Muscle of leg (tissue), 16 donors: ENCODE measurements at places on chromosomes 16 and 17. TPM values are rescaled to one million over a fixed set of nuclear protein-coding genes. Genes with fewer than 3 reads are reported as not detected.

DNA sequence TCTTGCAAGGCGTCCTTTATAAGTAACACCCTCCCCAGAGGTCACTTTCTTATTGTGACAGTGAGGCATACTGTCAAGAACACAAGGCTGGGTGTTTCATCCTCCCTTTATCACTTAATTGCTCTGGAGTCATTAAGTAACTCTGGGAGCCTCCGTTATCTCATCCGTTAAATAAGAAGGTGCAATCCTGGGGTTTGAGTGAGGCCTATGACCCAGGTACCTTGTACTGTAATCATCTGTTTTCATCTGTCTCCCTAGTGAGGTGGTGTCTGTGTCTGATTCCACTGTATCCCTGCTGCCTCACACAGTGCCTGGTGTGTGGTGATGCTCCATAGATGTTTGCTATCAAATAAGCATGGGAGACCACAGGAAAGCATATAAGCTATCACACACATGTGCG, 17.7 kb downstream of the TNS4 start:
- H3K4me1 ChIP-seq: peaks cover 16% of the 10 kb centered on the region
- H3K4me3 ChIP-seq: no peak overlapping the region
- peaks cover 10% of the 10 kb centered on the region for H3K27me3 ChIP-seq
- no peak for DNase-seq

DNA sequence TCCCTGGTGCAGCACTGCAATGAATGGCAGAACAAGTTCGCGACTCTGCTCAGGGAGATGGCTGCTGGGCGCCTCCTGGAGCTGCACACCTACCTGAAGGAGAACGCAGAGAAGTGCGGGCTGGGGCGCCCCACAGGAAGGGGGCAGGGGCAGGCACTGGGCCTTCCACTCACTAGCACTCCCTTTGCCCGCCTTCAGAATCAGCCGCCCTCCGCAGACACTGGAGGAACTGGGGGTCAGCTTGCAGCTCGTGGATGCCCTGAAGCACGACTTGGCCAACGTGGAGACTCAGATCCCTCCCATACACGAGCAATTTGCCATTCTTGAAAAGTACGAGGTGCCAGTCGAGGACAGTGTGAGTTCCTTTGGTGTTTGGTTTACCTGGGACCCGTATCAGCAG, 46.4 kb downstream of the DNAH2 start:
- no peak for DNase-seq
- H3K27ac ChIP-seq: no peak overlapping the region
- H3K27me3 ChIP-seq: no peaks in the 10 kb centered on the region
- peaks cover 9% of the 10 kb centered on the region for H3K4me1 ChIP-seq
- no peaks in the 10 kb centered on the region for H3K36me3 ChIP-seq

DNA sequence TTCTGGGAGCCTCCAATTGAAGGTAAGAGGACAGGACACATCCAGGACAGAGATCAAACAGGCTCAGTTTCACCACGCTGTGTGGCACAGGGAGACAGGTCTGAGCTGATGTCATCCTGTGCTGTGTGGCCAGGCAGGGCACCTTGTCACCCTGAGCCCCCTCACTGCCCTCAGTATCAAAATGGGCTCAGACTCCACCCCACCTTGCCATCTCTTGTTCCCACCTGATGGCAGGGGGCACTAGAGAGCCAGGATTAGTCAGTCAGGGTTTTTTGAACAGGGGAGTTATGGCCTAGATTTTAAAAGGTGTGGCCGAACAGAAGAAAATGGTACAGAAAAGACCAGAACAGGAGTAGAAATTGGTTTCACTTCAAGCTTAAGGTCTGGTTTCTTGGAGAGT, 2.6 kb downstream of the KAT2A start:
- peaks cover 57% of the 10 kb centered on the region for H3K36me3 ChIP-seq
- H3K27me3 ChIP-seq: no peaks in the 10 kb centered on the region
- DNase-seq: no peak
- no peak overlapping the region for H3K4me3 ChIP-seq
- peaks cover 28% of the 10 kb centered on the region for H3K4me1 ChIP-seq
- no peak overlapping the region for H3K27ac ChIP-seq

- H3K36me3 ChIP-seq: no peaks in the 10 kb centered on the region
- H3K27ac ChIP-seq: no peak overlapping the region
- no peaks in the 10 kb centered on the region for H3K27me3 ChIP-seq
- H3K4me1 ChIP-seq: peaks cover 8% of the 10 kb centered on the region
- DNase-seq: no peak
- H3K4me3 ChIP-seq: no peak overlapping the region
Observed at GRCh38 chr16:88346680-88347505, 35.9 kb upstream of the ZNF469 start.

- H3K4me1 ChIP-seq: no peaks in the 10 kb centered on the region
- no peaks in the 10 kb centered on the region for H3K36me3 ChIP-seq
- H3K4me3 ChIP-seq: no peak overlapping the region
- peak; percentile 47 for DNase-seq
Observed at GRCh38 chr17:65820306-65820705, 258.9 kb upstream of the AXIN2 start.

DNA sequence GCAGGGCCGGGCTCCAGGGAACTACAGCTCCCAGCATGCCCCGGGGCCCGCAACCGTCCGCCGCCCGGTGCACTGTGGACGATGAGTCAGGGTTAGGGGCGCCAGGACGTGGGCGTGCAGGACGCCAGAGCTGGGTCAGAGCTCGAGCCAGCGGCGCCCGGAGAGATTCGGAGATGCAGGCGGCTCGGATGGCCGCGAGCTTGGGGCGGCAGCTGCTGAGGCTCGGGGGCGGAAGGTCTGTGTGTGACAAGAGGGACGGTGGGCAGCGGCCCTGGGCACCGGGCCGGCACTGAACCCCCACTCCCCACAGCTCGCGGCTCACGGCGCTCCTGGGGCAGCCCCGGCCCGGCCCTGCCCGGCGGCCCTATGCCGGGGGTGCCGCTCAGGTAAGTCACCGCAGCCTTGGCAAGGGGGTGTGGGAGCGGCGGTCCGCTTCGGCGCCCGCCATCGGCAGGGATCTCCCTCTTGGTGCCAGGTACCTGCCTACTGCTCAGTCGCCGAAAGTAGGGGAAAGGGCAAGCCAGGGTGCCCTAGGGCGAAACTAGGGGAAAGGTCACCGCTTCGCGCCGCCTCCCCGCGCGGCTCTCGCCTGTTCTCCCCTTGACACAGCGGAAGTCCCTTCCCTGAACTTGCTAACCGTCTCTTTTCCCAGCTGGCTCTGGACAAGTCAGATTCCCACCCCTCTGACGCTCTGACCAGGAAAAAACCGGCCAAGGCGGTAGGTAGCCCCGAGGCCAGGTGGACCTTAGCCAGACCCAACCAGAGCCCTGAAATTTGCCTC, at the start of the genes ACADVL and DLG4:
Gene ACADVL (plus strand): TSS at position 127 of the 781 bp plus-strand sequence. CDS start 47 bp downstream, at position 174.
Gene DLG4 (minus strand): TSS at position 25 of the 781 bp plus-strand sequence.
- peak; percentile 97 for DNase-seq
- no peaks in the 10 kb centered on the region for H3K27me3 ChIP-seq
- H3K36me3 ChIP-seq: peaks cover 41% of the 10 kb centered on the region

DNA sequence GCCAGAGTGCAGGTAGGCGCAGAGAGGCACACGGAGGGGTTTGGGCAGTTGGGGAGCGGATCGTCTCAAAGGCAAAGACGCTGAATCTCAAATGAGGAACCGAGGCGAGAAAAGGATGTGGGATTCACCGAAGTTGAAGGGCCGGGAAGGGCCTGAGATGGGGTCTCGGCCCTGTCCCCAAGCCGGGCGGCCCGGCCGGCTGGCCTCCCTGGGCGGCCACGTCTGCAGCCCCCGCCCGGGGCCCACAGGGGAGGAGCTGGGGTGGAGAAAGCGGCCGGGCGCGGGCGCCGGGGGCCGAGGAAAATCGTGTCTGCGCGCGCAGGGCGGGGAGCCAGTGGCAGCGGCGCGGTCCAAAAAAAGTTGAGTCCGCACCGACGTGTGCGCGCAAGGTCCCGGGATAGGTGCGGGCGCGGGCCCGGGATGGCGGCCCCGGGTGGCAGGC, 458 bp downstream of the SLC12A4 start:
- peak overlapping the region; percentile 66 for H3K4me3 ChIP-seq
- peaks cover 2% of the 10 kb centered on the region for H3K27me3 ChIP-seq
- DNase-seq: peak; percentile 78
- H3K27ac ChIP-seq: peak overlapping the region; percentile 70

DNA sequence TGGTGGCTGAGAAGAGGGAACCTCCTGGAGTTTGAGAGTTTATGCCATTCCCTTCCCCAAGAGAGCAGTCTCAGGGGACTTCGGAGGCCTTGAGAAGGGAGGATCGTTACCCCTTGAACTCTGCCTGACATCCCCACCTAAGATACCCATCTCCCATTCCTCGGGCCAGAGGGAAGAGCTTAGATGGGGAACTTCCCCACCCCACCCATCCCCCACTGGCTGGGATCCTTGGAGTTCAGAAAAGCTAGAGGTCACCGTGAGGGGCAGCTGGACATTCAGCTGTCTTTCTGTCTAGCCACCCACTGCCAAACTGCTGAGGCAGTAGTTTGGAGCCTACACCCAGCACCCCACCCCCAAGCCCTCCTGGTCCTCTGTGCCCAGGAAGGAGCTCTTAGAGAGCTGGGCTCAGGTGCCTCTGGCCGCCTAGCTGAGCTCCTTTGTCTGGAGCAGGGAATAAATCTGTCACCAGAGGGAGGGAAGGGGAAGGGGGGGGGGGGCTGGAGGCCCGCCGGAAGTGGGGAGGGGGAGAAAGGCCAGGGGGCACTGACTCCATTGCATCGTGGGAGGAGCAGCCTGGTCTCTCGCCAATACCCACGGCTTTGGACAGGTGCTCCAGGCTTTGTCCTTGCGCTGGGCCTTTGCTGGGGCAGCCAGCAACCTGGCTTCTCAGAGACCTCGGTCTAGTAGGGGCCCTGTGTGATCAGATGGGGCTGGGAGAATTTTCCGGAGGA, 1.0 kb downstream of the HSD11B2 start:
- peaks cover 51% of the 10 kb centered on the region for H3K4me1 ChIP-seq
- peaks cover 39% of the 10 kb centered on the region for H3K27me3 ChIP-seq
- H3K36me3 ChIP-seq: peaks cover 17% of the 10 kb centered on the region
- DNase-seq: no peak

DNA sequence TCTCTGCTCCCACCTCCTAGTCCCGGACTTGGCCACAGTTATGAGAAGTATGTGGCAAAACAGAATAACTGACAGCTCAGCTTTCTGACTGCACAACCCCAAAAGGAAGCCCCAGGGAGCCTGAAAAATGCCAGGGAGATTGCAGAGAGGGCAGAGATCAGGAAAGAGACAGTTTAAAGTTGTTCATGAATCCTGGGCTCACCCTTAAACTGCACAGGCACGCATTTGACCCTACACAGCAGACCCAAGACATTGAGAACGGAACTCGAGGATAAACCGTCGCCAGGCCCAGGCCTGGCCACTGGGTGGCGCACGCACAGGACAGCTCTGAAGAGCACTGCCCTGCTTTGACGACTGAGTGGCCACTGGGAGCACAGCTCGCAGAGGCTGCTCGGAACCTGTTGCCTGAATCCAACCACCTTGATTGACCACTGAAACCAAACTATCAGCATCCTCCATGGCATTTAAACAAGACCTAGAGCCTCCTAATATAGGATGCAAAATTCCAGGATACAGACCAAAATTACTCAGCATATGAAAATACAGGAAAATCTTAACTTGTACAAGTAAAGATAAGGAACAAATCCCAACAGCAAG, 114.0 kb downstream of the C16orf95 start:
- H3K27me3 ChIP-seq: peaks cover 13% of the 10 kb centered on the region
- H3K36me3 ChIP-seq: no peaks in the 10 kb centered on the region
- H3K4me3 ChIP-seq: no peak overlapping the region
- peak; percentile 71 for DNase-seq
- H3K27ac ChIP-seq: no peak overlapping the region
- H3K4me1 ChIP-seq: peaks cover 23% of the 10 kb centered on the region

GRCh38 chr16:84768061-84768807, 51.6 kb upstream of the CRISPLD2 start:
- no peak for DNase-seq
- H3K4me1 ChIP-seq: no peaks in the 10 kb centered on the region
- H3K27ac ChIP-seq: no peak overlapping the region
- H3K4me3 ChIP-seq: no peak overlapping the region
- H3K36me3 ChIP-seq: peaks cover 67% of the 10 kb centered on the region

DNA sequence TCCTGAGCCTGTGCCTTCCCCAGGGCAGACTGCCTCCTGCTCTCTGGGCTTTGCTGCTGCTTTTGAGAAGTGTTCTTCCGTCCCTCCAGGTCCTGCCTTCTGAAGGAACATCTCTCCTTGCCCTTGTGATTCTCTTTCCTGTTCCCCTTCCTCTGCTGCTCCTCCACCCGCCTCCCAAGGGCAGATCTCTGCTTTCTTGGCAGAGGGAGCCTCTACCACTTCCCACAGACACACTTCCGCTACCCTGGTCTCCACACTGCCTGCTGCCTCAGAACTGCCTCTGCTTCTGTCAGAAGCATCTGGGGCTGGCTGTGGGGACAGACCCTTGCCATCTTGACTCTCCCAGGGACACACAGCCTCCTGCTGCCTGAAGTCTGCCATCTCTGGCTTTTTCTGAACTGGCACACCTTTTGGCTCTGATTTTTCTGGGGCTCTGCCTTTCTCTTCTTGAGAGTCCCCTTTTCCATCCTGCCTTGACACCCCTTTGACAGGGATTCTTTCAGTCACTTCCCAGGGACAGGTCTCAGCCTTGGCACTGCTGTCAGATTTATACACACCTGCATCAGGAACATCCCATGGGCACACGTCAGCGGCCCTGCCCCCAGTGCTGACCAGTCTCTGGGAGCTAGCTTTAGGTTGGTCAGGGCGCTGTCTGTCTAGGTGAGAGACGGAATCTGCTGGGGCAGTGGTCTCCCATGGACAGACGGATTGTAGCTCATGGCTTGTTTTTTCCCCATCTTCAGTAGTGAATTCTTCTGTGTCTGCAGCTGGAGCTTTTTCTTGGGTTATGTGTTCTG, 16.6 kb downstream of the GPR179 start:
- H3K27me3 ChIP-seq: peaks cover 3% of the 10 kb centered on the region
- H3K4me3 ChIP-seq: no peak overlapping the region
- H3K27ac ChIP-seq: no peak overlapping the region
- DNase-seq: peak; percentile 67

- no peak overlapping the region for H3K27ac ChIP-seq
- no peak for DNase-seq
- H3K36me3 ChIP-seq: no peaks in the 10 kb centered on the region
- peaks cover 11% of the 10 kb centered on the region for H3K4me1 ChIP-seq
Observed at GRCh38 chr17:56694825-56695224, 101.3 kb downstream of the NOG start.

- peaks cover 3% of the 10 kb centered on the region for H3K4me1 ChIP-seq
- DNase-seq: no peak
- no peak overlapping the region for H3K27ac ChIP-seq
- H3K36me3 ChIP-seq: no peaks in the 10 kb centered on the region
- H3K4me3 ChIP-seq: no peak overlapping the region
Observed at GRCh38 chr16:21666772-21667171, 3.0 kb downstream of the OTOA start.

DNA sequence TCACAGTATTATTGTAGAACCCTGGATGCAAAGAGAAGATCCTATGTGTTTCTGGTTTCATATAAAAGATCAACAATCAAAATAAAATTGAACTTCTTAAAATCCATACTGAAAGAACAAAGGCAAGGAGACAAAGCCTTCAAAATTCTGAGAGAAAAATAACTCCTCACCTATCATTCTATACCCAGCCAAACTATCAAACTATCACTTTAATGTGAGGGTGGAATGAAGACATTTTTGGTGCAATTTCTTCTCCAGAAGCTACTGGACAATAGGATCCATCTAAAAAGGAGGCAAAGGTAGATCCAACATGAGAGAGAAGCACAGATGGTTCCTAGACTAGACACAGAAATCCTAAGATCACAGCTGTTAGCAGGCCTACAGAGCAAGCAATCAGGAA, 71.1 kb downstream of the CPPED1 start:
- H3K27ac ChIP-seq: no peak overlapping the region
- no peak overlapping the region for H3K4me3 ChIP-seq
- no peaks in the 10 kb centered on the region for H3K27me3 ChIP-seq
- no peaks in the 10 kb centered on the region for H3K4me1 ChIP-seq
- DNase-seq: no peak
- H3K36me3 ChIP-seq: no peaks in the 10 kb centered on the region

The DNASE1L2 gene
- 0.89 TPM for total RNA-seq

The CCL15 gene
- not detected for total RNA-seq

The RBBP6 gene
- 21.6 TPM for total RNA-seq

The KDM8 gene
- total RNA-seq: 5.4 TPM

The PRSS8 gene
- not detected for total RNA-seq
